GM23338 (cell line): ENCODE measurements at places on chromosomes 11 and 22.

DNA sequence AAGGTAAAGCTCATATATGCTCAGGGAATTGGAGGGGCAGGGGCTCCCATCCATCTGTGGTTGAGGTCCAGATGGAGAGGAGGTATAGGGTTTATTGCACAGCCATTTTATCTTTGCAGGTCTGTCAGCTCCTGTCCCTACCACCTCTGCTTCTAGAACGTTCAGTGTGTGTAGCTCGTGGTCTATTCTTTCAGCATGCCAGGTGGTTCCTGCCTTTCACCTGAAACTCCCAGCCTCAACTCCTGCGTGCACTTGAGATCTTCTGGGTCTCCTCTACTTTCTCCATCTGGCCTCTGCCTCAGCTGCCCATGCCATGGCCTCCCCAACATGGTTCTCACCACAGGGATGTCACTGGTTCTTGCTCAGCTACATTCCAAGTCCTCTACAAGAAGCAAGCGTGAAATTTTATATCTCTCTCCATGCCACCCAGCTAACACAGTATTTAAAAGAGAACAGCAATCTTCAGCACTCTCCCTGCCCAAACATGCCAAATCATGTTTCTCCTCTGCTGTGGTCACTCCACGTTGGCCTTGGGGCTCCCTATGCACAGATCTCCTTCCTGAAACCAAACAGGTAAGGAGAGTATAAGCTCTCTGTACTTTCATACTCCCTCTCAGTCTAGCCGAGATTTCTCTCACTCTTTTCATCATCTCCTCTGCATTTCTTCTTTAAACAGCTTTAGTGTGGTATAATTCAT lies 157.8 kb upstream of the TRPC6 start:
- DNase-seq: no peak

- no peak for DNase-seq
These were observed 392.9 kb downstream of the INSC start for GRCh38 chr11:15507592-15507991.

DNA sequence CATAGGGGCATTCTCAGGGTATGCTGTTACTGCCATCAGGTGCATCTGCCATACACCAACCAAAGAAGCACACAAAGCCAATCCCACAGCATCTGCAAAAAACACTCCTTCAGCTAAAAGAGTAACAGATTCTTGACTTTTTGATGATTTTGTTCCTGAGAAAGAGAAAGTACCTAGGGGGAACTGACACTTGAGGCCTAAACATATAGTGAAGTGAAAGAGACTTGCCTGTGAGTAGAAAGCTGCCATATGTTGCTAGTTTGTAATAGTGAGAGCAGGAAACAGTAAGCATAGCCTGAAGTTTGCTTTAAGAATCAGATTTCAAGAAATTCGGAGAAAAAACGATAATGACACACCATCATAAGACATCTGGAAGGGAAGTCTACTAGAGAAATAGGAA lies 97.9 kb upstream of the CTSC start:
- no peak for DNase-seq

DNA sequence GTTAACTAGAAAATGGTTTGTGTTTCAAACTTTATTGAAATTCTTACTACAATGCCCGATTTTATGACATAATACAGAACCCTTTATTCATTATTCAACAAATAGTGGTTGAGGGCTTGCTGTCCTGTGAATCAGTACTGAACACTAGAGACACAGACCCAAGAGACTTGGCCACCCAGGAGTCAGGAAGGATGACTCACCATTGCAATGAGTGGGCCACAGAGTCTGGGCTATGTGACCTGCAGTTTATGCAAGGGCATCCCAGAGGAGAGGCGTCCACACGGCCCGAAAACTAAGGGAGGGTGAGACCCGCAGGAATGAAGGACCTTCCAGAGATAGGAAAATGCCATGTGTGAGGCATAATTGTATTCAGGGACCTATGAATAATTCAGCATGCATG lies 143.8 kb upstream of the DDI1 start:
- DNase-seq: no peak

- DNase-seq: no peak
These were observed 774.4 kb upstream of the CHORDC1 start for GRCh38 chr11:90997241-90997640.

DNA sequence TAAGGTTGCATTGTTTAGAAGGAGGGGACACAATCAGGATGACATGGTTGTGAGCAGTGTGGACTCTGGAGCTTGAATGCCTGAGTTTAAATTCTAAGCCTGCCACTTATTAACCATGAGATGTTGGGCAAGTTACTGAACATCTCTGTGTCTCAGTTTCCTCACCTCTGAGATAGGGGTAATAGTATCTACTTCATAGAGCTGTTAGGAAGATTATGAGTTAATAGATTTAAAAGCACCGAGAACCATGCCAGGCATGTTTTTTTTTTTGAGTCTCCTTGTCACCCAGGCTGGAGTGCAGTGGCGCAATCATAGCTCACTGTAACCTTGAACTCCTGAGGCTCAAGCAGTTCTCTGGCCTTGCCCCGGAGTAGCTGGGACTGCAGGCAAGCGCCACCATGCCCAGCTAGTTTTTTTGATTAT lies 33.3 kb downstream of the ST14 start:
- no peak for DNase-seq

- DNase-seq: no peak
These were observed 612 bp upstream of the BIRC2 start for GRCh38 chr11:102346456-102346747.

- no peak for DNase-seq
These were observed 3.6 kb upstream of the IGF2 start for GRCh38 chr11:2142762-2143202.

- no peak for DNase-seq
These were observed 120.3 kb downstream of the ETS1 start for GRCh38 chr11:128467041-128467440.

- peak; percentile 69 for DNase-seq
These were observed at the start of gene CARNS1 for GRCh38 chr11:67415501-67416304. CARNS1 (plus strand) TSS chr11:67415678; CDS start chr11:67416200, 522 bp downstream.

GRCh38 chr11:2711161-2711560 lies 11.4 kb upstream of the KCNQ1OT1 start:
- no peak for DNase-seq

DNA sequence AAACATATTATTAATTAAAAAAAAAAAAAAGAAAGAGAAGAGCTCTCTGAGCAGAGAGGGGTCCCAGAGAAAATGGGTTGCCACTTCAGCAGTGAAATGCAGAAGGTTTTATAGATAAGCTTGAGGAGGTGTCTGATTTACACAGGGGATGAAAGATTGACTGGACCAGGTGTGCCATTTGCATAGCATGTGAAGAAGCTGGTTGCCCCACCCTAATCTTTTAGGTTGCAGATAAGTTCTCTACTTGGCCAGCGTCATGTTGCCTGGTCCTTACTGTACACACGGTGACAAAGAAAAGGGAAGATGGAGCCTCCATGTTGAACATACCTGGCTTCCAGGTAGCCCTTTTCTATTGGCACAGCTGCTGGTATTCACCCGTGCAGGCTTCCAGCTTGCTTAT lies 41.4 kb downstream of the MS4A2 start:
- no peak for DNase-seq

DNA sequence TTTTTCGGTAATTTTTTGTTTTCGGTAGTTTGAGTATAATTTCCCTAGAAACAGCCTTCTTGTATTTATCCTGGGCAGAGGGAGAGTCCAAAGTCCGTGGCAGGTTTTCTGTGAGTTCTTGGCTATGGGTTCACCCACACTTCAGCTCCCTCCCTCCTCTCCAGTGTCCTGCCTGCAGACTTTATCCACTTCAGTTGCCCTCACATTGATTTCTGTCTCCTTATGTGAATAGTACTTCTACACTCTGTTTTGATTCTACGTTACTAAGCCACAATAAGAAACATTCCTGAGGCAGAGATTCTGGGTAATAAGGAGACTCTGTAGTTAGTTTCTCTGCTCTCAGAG lies 868.6 kb downstream of the METTL15 start:
- DNase-seq: no peak

DNA sequence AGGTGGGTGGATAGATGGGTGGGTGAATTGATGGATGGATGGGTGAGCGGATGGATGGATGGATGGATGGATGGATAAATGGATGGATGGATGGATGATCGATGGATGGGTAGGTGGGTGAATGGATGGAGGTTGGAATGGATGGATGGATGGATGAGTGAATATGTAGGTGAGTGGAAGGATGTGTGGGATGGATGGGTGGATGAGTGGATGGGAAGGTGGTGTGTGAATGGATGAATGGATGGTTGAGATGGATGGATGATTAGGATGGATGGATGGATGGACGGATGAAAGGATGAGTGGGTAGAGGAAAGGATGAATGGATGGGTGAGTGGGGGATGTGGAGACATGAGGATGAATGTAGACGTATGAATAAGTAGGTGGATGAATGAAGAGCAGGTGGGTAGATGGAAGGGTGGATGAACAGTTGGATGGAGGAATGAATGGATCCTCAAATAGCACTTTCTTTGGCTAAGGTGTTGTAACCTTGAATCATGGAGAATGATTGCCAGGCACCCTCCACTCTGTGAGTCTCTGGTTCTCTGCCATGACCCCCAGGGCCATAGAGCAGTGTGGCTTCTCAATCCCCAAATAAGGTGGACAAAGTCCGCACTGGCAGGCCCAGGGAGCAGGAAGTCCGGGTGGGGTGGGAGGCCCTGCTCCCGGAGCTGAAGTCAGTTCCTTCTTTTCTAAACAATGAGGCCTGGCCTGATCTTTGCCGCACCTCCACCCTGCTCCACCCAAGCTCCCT lies 36.9 kb downstream of the IGF2 start:
- no peak for DNase-seq
